ENCODE measurements at places on chromosomes 5 and 9.

DNA sequence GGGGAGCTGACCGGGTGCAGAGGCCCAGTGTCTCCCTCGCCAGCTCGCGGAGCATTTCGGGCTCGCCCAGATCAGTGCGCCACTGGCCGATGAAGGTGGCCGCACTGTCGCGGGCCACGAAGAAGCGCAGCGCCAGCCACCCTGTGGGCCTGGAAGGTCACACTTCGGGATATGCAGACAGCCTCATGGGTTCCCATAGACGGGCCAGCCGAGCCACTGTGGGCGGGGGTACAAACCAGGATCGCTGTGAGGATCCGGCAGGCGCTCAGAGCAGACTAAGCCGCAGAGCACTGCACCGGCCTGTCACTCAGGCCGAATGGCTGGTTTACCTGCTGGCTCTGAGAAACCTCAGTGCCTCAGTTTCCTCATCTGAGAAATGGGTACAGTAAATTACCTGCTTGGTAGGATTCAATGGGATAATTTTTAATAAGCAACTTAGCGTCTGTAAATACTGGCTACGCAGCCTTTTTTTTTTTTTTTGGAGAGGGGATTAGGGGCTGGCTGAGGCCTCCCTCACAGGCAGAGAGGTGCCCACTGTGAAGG, 64.0 kb upstream of the IGFBPL1 start:
- no peak overlapping the region for H3K4me3 ChIP-seq
- H3K36me3 ChIP-seq: no peaks in the 10 kb centered on the region
- DNase-seq: no peak
- no peak overlapping the region for H3K27ac ChIP-seq

DNA sequence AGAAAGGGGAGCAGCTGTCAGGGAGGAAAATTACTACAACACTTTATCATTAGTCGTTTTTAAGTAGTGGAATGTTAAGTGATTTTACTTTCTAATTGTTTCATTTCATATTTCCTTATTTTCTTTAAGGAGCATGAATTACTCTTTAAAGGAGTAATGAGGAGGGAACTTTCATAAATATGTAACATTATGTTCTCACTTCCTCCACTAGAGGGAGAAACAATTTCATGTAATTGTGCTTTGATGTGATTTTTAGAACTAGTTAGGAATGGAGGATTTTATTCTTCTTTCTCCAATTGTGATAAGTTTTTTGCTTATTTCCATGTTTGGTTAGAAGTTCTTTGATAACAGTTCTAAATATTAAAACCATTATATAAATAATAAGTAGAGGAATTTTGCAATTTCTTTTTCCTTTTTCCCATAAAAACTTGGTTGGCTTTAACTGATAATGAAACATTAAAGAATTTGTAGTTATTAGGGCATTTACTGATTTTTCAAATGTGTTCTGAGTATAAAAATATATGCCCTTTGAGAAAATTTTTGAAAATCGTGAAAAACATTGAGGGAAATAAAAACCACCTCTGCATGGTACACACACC, 25.6 kb downstream of the CEP78 start:
- peaks cover 37% of the 10 kb centered on the region for H3K36me3 ChIP-seq
- H3K4me3 ChIP-seq: no peak overlapping the region
- no peak overlapping the region for H3K27ac ChIP-seq

- H3K36me3 ChIP-seq: no peaks in the 10 kb centered on the region
- H3K4me3 ChIP-seq: no peak overlapping the region
- H3K27ac ChIP-seq: no peak overlapping the region
- no peak for DNase-seq
- no peaks in the 10 kb centered on the region for H3K27me3 ChIP-seq
These were observed 11.8 kb downstream of the BTNL8 start for GRCh38 chr5:180910735-180911134.

DNA sequence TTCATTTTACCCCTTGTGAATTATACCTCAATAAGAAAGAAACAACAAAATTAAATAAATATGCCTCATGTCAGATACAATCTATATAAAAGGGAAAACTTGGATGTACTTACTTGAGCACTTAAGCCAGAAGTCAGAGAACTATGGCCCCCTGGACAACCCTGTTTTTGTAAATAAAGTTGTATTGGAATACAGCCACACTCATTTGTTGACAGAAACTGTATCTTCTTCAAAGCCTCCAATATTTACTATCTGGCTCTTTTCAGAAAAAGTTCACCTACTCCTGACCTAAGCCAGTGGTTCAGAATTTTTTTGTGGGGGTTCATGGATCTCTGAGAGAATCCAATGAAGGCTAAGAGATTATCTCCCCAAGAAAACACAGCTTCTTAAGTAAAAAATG, 45.3 kb upstream of the RASEF start:
- no peaks in the 10 kb centered on the region for H3K27me3 ChIP-seq
- DNase-seq: no peak
- H3K36me3 ChIP-seq: no peaks in the 10 kb centered on the region
- no peaks in the 10 kb centered on the region for H3K4me1 ChIP-seq
- no peak overlapping the region for H3K4me3 ChIP-seq

DNA sequence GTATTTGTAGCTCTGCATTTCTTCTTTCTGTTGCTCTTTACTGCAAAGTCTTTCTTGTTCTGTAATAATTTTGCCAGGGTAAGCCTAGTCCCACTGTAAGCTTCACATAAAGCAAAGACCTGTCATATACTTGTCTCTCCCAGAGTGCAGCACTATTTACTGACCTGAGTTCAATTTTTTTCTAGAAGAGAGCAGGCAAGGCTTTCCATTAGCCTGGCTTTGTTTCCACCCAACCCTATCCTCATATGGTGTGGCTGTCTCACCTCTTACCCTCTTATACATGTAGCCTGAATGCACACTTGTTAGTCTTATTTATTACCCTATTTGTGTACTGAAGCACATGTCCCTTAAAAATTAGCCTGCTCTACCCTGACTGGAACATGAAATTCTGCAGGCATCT, 170.4 kb downstream of the EFNA5 start:
- peaks cover 26% of the 10 kb centered on the region for H3K4me1 ChIP-seq
- H3K27me3 ChIP-seq: no peaks in the 10 kb centered on the region
- DNase-seq: no peak
- no peak overlapping the region for H3K4me3 ChIP-seq
- H3K27ac ChIP-seq: no peak overlapping the region

DNA sequence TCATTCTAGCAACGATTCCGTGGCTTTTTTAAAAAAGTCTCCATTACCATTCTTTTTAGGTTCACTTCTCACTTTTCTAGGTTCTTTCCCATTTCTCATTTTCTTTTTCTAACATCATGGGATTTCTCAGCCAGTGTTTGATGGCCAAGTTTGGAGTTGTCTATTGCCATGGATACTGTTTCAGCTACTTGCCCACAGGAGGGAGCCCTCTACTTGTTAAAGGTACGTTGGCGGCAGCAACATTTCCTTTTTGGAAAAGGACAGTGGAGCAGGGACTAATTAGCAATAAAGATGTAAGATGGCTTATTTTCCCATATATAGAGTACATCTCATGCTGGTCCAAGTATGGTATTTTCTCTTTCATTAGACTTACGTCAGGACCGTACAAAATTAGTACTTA, 2257.5 kb upstream of the C9orf72 start:
- no peaks in the 10 kb centered on the region for H3K4me1 ChIP-seq
- DNase-seq: peak; percentile 77
- H3K36me3 ChIP-seq: no peaks in the 10 kb centered on the region
- no peaks in the 10 kb centered on the region for H3K27me3 ChIP-seq
- no peak overlapping the region for H3K27ac ChIP-seq
- H3K4me3 ChIP-seq: no peak overlapping the region

GRCh38 chr5:103210952-103211351, 47.6 kb upstream of the MACIR start:
- no peak overlapping the region for H3K4me3 ChIP-seq
- DNase-seq: no peak
- no peaks in the 10 kb centered on the region for H3K27me3 ChIP-seq
- no peak overlapping the region for H3K27ac ChIP-seq
- peaks cover 6% of the 10 kb centered on the region for H3K4me1 ChIP-seq

DNA sequence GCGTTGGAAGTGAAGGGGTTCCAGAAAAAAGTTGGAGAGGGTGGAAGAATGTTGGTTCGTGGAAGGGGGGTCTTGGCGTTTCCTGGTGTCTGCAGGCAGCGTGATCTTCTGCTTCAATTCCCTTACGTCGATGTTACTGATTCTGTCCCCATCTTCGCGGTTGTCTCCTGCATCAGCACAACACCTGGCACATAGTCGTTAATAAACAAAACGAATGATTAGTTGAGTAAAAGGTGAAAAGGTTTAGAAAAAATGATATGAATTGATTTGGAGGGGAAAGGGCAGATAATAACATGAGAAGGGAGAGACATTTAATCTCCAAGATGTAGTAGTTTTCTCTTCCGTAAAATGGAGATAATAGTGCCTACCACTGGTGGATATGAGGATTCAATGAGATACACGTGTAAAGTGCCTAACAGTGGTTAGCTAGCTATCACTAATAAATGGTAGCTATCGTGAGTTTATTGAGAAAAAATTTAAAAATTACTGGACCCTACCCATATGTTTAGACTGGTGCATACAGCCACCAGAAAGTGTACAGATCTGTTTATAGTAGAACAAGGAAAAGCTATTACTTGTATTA, 556 bp downstream of the MTREX start:
- H3K27ac ChIP-seq: peak overlapping the region; percentile 97
- H3K4me3 ChIP-seq: peak overlapping the region; percentile 75

DNA sequence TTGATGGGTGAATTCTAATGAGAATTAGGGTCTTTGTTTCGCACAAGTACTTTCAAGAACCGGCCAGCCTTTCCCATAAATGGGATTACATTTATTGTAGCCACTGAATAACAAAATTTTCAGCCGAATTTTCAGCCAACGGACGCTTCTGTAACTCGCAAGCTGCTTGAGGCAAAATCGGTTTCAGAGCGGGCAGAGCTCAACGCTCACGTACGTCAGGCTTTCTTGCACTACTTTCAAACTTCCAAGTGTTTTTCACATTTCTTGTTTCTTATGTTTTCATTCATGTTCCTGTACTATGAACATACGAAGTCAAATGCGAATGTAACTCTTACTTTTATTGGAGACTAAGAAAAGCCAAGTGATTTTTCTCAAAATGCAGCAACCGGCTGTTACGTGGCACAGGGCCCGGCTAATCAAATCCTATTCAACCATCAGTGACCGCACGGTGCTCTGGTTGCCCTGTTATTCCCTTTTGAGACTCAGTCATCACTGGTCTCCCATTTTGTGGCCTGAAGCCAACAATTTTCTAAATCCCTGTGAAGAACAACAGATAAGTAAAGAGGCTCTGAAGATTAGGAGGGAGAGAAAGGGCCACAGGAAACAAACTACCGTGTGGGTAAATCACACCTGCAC, 68.5 kb downstream of the SLC28A3 start:
- H3K27me3 ChIP-seq: peaks cover 16% of the 10 kb centered on the region
- no peak overlapping the region for H3K4me3 ChIP-seq
- no peaks in the 10 kb centered on the region for H3K36me3 ChIP-seq
- H3K27ac ChIP-seq: no peak overlapping the region
- DNase-seq: no peak

- H3K4me1 ChIP-seq: no peaks in the 10 kb centered on the region
- no peaks in the 10 kb centered on the region for H3K36me3 ChIP-seq
- H3K27ac ChIP-seq: no peak overlapping the region
These were observed 190.7 kb upstream of the PDE4D start for GRCh38 chr5:60084226-60084625.

- DNase-seq: no peak
- H3K36me3 ChIP-seq: no peaks in the 10 kb centered on the region
- no peaks in the 10 kb centered on the region for H3K4me1 ChIP-seq
These were observed 600.7 kb upstream of the CDH9 start for GRCh38 chr5:27639005-27639612.

DNA sequence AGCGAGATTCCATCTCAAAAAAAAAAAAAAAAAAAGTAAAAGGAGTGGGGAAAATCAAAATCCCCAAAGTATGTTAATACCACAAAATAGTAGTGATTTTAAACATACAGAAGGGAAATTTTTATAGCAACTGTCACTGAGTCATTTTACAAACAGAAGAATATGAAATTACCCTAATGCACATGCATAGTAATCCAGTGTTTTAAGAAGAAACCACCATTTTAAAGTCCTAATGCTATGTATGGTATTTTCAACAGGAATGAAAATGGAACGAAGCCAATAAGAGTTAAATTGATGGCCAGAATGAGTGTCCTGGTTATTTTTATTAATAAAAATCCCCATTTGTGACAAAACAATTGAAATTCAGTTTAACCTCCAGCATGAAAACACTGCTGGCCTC, 26.7 kb upstream of the NXNL2 start:
- no peak overlapping the region for H3K4me3 ChIP-seq
- no peaks in the 10 kb centered on the region for H3K36me3 ChIP-seq
- no peak for DNase-seq

- H3K4me3 ChIP-seq: no peak overlapping the region
- no peak for DNase-seq
- no peaks in the 10 kb centered on the region for H3K27me3 ChIP-seq
- H3K36me3 ChIP-seq: no peaks in the 10 kb centered on the region
- H3K27ac ChIP-seq: no peak overlapping the region
These were observed 12.2 kb upstream of the PRXL2C start for GRCh38 chr9:96667363-96667728.

GRCh38 chr9:129236441-129237145, 58.5 kb upstream of the IER5L start:
- no peak overlapping the region for H3K4me3 ChIP-seq
- H3K36me3 ChIP-seq: no peaks in the 10 kb centered on the region
- no peak for DNase-seq
- H3K27me3 ChIP-seq: no peaks in the 10 kb centered on the region

- H3K4me3 ChIP-seq: no peak overlapping the region
- no peak overlapping the region for H3K27ac ChIP-seq
- H3K4me1 ChIP-seq: no peaks in the 10 kb centered on the region
These were observed 86.3 kb upstream of the RPS23 start for GRCh38 chr5:82364497-82364896.

DNA sequence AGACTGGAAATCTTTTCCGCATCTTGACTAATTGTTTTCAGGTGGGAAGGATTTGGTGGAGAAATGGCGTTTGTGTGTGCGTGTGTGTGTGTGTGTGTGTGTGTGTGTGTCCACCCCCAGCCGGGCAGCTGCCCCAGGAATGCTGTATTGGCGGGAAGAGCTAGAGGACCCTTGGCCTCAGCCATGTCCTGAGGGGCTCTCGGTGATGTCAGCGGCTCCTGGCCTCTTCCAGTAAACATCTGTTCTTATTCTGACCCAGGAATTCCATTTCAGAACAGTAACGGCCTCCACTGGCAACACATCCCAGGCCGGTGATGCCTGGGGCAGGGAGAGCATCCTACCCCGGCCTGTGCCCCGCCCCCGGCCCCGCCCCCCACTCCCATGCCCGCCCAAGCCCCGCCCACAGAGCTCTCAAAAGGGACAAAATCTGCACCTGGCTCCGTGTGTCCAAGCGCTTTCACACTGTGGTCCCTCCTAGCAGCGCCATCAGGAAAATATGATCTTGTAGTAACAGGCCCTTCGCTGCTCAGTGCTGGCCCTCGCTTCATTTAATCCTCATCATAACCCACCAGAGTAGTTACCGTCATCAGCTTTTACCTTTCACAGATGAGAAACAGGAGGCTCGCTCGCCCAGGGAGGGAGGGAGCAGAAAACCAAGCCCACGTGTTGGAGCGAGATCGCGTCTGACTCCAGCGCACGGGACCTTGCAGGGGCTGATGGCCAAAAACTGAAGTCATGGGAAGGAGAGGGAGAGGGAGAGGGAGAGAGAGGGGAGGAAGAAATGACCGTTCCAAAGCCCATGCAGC, 18.9 kb downstream of the ADAMTS2 start:
- no peaks in the 10 kb centered on the region for H3K36me3 ChIP-seq
- H3K27me3 ChIP-seq: no peaks in the 10 kb centered on the region
- no peak overlapping the region for H3K4me3 ChIP-seq
- no peak for DNase-seq
- no peak overlapping the region for H3K27ac ChIP-seq

GRCh38 chr5:120778491-120779484, 314.7 kb downstream of the PRR16 start:
- H3K27me3 ChIP-seq: no peaks in the 10 kb centered on the region
- no peaks in the 10 kb centered on the region for H3K4me1 ChIP-seq
- H3K36me3 ChIP-seq: no peaks in the 10 kb centered on the region
- H3K27ac ChIP-seq: no peak overlapping the region
